ENCODE measurements at places on chromosomes 7 and 10.

GRCh38 chr7:70698219-70698832 lies 433.6 kb upstream of the GALNT17 start:
- DNase-seq = peak; percentile 38

DNA sequence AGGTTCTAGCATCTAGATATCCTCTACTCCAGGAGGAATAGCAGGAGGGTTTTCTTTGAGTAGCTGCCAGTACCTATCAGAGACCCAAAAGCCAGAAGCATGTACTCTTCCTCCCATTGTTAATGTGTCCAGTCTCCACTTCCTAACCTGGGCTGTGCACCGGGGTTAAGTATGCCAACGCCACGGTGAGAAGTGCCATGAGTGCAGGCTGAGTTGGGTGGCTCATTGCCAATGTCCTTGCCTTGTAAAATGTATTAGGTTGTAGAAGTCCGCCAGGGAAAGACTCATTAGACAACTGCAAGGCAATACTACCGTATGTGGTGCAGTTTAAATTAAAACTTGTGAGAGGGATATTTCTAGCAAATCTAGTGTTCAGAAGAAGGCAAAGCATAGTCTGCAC lies 55.0 kb upstream of the PRR15 start:
- DNase-seq = no peak

DNA sequence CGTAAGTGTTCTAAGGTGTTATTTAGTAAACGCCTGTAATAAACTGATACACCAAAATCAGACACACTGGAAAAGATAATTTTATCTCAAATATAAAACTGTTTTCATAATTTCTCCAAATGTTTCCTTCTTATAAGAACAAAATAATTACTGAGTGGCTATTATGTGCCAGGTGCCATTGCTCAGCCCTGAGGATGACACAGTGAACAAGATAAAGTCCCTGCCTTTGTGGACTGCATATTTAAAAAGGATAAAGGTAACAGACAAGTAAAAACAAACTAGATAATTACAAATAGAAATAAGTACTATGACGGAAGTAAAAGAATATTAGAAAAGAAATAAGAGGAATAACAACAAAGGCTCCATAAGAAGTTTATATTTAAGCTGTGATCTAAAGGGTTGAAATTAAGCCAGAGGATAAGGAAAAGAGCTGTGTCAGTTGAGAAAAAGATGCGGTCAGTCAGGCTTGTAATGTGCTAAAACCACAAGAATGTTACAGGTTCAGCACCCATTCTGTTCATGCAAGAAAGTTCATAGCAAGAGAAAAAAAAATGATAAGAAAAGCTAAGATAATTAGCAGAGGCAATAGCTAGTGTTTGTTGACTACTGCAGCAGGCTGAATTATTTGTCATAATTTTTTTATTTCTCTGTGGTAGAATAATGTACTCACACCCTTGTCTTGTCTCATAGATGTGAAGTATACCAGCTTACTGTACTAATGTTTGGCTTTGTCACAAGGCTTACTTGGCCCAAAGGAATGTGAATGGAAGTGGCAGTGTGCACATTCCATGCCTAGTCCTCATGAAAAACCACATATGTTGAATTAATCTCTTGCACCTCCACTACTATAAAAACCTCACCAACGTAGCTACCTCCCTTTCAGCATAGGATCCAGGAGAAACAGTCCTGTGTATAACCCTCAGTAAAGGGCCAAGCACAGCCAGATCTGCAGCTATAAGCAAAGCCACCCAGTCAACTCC lies 75.1 kb downstream of the CRPPA start:
- no peak for DNase-seq

DNA sequence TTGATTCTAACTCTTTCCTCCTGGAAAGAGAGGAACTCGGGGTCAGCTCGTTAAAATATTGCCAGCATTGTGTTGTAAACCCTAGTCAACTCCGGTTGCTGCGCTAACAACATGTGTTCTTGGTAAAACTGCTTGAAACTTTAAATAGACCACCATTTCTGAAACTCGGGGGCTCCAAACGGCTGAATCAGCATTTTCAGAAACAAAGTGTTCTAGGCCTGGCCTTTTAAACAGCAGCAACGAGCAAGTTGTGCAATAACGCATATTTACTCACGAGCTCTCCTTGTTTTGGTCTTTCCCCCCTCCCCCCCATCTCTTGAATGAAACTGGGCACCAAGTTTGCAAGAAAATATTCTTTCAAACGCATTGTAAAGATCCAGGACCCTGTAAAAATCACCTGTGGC lies 9.2 kb upstream of the GRB10 start:
- peak; percentile 20 for DNase-seq

GRCh38 chr10:29130190-29130673 lies 158.6 kb upstream of the LYZL1 start:
- peak; percentile 80 for DNase-seq

DNA sequence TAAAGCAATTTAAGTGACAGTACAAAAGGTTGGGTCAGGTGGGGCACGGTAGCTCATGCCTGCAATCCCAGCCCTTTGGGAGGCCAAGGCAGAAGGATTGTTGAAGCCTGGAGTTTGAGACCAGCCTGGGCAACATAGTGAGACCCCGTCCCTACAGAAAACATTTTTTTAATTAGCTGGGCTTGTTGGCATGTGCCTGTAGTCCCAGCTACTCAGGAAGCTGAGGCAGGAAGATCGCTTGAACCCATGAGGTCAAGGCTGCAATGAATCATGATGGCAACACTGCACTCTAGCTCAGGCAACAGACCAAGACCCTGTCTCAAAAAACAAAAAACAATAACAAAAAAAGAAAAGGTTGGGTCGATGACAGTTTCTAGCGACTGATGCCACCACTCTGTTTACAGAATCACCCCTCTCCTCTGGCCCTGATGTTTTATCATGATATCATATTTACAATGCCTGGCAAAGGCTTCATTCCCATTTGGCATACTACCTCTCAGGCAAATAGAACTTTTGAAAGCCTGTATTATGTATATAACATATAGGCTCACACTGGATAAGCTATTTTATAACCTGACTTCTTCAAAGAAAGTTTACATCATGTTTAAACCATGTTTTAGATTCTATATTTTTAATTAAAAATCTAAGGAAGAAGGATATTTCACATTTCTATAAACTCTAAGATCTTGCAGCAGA lies 558 bp upstream of the ABCC2 start:
- peak; percentile 49 for DNase-seq

DNA sequence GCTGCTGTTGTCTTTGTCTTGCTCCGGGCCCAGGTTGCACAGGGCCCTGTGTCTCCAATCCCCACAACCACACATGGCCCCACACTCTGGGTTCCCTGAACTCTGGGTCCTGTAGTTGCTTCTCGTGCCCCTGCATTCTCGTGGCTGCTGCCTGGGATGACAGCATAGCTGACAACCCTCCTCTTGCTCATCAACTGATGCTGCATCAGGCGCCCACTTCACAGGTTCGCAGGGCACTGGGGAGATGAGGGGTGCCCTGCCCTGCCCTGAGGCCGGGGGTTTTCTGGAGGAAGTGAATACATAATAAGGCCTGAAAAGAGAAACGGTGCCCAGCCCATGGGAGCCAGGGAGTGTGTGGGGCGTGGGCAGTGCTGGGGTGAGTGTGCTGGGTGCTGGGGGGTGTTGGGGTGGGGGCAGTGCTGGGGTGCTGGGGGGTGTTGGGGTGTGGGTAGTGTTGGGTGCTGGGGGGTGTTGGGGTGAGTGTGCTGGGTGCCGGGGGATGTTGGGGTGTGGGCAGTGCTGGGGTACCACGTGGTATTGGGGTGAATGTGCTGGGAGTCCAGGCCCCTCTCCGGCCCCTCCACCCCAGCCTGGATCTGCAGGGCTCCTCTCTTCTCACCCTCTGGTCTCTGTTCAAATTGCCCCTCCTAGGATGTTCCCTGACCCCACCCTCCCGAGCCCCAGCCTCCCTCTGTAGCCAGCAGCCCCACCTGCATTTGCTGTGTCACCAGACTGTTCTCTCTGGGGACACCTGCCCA lies 2.0 kb upstream of the MTG1 start:
- DNase-seq = no peak
